Activated T-cell treated with anti-CD3 and anti-CD28 coated beads for 24 hours (primary cell): ENCODE measurements at places on chromosomes 5 and 9.
A peak's percentile ranks its signal among the peaks of the same experiment; 100 is the strongest.

- no peak for DNase-seq
Observed at GRCh38 chr5:443239-444151, 519 bp downstream of the EXOC3 start.

GRCh38 chr9:134492281-134492691, 149.3 kb upstream of the COL5A1 start:
- DNase-seq, result no peak

GRCh38 chr5:130136300-130136699, 232.0 kb downstream of the CHSY3 start:
- no peak for DNase-seq

DNA sequence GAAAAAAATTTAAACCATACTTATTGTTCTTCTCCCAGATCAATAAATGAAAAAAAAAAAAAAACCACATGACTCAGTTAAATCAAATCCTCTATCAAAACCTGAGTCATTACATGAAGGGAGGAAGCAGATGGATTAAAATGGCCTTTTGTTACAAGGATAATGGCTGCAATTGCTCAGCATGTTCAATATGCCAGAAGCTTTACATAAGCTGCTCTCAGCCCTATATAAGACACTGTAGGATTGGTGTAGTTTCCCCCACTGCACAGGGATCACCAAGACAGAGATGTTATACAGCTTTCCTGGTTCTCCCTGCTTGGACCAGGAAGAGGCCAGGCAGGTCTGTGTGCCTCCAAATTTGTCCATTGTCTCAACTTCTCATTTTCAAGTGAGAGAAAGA, 101.6 kb upstream of the MAP1B start:
- no peak for DNase-seq

DNA sequence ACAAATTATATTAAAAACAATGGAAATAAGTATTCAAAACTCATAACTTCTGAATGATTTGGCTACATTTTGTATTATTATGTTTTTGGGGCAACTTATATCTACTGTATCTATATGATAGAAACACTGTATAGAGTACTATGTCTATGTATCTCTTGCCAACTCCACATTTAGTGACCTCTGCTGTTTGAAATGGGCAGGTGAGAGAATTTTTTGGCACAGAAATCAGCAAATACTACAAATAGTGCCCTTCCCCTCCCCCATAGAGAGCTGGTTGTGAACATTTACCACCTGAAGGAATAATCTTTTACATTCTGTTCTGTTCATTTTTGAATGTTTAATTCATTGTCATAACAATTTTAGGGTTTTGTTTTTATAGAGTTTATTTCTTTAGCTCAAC, 545.3 kb downstream of the PDE4D start:
- DNase-seq, result no peak

DNA sequence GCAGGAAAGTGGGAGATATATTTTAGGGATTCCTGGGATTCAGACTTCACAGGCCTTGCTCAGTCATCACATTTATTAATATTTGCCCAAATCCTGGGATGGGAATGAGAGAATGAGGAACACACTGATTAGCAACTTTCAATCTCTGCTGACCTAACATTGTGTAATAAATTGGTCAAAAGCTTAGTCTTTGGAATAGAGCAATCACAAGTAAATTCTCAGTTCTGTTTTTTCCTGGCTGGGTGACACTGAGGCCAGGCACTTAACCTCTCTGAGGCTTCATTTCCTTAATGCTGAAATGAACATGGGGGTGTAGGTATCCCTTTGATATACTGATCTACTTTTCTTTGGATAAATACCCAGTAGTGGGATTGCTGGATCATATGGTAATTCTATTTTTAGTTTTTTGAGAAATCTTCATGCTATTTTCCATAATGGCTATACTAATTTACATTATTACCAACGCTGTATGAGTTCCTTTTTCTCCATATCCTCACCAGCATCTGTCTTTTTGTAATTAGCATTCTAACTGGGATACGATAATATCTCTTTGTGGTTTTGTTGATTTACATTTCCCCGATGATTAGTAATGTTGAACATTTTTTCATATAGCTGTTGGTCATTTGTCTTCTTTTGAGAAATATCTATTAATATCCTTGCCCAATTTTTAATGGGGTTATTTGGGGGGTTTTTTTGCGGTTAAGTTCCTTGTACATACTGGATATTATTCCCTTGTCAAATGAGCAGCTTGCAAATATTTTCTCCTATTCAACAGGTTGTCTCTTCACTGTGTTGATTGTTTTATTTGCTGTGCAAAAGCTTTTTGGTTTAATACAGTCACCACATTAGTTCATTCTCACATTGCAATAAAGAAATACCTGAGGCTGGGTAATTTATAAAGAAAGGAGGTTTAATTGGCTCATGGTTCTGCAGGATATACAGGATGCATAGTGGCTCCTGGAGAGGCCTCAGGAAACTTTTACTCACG, 36.8 kb upstream of the NIPBL start:
- DNase-seq, result no peak

GRCh38 chr5:56850423-56850822, 35.1 kb downstream of the MAP3K1 start:
- DNase-seq, result no peak

GRCh38 chr9:134301387-134302129, 24.7 kb upstream of the RXRA start:
- peak; percentile 36 for DNase-seq

- DNase-seq, result no peak
Observed at GRCh38 chr5:68406767-68407241, 191.2 kb downstream of the PIK3R1 start.

- no peak for DNase-seq
Observed at GRCh38 chr9:2050236-2050635, 35.1 kb downstream of the SMARCA2 start.

DNA sequence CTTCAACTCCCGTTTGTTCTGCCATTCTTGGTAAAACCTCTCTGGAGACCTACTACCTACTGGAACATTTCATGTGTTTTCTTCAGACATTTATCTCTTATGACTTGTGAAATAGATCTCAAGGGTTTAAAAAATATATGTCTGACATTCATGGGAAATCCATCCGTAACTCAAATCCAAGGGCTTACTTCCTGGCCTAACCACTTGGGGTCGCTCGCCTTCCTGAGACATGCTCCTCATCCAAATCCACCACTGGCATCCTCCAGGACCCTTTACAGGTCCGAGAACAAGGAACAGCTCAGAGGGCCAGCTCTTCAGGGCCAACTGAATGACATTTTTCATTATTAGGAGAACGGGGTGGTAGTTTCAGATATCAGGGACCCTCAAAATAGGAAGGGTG, 235.1 kb upstream of the TUT7 start:
- DNase-seq, result no peak

DNA sequence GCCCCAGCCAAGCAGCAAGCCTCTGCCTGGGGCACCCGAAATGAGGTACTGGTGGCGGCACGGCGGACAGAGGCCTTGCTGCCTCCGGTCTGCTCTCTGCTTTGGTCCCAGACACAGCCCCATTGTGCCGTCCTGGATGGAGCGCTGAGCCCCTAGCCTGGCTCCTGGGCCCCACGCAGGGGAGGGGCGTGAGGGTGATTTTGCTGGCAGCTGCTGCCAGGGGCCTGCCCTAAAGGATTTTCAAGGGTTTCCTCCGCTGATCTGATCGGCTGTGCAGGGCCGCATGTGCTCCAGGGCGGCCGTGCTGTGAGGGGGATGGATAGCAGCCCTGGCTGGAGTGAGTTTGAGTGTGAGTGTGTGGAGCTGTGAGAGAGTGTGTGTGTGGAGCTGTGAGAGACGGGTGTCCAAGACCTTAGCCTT, 1.3 kb downstream of the GPSM1 start:
- DNase-seq, result no peak

- no peak for DNase-seq
Observed at GRCh38 chr9:33233626-33234342, 6.2 kb upstream of the SPINK4 start.

GRCh38 chr5:176803068-176803942, 7.1 kb upstream of the UNC5A start:
- DNase-seq, result no peak

DNA sequence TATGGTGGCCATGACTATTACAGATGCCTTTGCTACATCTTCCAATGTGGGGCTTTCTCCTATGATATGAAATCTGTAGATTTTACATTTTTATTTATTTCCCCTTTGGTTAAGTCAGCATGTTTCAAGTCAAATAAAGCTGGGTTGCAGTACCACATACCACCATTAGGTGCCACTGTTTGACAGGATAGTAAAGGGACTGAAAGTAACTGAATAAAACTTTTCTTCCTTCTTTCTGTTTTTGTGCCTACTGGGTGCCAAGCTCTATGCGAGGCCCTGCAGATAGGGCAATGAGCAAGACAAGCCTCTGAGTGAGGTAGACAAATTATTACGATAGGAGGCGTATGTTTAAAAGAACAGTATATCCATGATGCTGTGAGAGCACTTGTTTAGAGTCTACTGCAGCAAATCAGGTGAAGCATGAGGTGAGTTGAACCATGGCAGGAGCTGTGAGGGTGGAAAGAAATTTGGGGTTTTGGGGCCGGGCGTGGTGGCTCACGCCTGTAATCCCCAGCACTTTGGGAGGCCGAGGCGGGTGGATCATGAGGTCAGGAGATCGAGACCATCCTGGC, 64.8 kb downstream of the GDNF start:
- DNase-seq, result no peak

DNA sequence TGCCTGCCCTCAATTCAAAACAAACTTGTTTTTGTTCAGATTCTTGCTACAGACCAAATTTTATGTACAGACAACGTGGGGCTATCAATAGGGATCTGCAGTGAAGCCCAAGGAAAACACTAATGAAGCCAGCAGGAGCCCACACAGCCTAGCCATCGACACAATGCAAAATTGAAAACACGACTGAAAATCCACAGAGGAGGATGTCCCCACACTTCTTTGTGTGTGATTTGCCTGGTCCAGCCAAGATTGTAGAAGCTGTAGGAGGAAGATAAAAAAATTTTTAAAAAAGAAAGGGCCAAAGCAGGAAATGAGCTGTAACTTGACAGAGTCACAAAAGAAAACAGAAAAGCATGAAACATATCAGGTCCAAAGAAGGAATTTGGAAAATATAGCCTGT, 34.8 kb downstream of the HTR4 start:
- no peak for DNase-seq

DNA sequence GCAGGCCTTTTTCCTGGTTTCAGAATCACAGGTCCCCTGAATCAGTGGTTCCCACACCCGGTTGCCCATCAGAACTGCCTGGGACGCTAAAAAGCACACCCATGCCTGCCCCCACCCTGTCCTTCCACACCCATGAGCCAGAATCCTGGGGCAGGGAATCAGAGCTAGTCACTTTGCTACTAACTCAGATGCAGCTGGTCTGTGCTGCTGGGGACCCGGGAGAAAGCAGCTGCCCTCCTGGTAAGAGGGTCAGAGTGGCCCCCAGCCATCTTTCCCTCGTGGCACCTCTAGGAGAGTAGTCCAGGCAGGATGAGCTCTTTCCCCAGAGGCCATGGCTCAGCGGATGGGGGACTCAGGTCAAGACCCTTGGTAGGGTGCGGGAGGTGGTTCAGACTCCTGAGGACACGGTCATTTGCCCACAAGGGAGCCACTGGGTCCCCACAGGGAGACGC, 11.3 kb upstream of the NUP214 start:
- DNase-seq, result no peak

DNA sequence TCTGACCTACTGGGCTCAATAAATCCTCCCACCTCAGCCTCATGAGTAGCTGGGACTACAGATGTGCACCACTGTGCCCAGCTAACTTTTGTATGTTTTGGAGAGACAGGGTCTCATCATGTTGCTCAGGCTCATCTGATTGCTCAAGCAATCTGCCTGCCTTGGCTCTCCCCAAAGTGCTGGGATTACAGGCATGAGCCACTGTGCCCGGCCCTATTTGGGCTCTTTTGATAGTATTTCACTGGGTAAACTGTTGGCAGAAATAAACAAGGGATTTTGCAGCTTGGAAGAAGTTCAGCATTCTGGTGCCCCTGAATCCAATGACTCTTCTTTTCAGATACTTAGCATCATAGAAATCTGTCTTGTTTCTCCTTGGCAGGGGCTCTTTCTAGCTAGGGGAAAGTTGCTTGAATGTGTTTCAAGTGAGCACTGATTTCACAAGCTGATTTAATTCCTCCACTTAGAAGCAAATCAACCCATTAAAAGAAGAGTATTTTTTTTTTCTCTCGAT, 146.8 kb downstream of the PAPPA start:
- DNase-seq, result no peak

GRCh38 chr9:96383165-96383942, at the start of gene SLC35D2:
Gene SLC35D2, minus strand, starts transcription at chr9:96383711. Its CDS starts 77 bp downstream, at chr9:96383634.
- DNase-seq, result no peak

DNA sequence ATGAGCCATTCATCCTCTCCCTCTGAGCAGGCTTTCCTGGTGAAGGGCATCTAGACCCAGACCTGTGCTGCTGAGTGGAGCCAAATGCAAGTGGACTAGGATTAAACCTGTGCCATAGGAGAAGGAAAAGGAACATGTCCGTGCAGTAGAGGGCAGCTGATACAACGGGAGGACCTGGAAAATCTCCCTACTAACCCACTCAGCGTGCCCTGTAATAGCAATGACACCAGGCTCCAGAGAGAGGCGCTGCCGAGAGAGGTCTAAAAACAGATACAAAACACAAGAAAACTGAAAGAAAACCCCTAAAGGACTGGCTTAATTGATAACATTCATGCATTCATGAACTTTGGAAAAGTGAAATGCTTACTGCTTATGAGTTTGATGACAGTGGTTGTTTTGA, 60.8 kb downstream of the PFDN1 start:
- no peak for DNase-seq

- no peak for DNase-seq
Observed at GRCh38 chr5:142726188-142726731, 40.4 kb upstream of the FGF1 start.

- DNase-seq, result no peak
Observed at GRCh38 chr5:159785656-159786055, 130.6 kb upstream of the ADRA1B start.

DNA sequence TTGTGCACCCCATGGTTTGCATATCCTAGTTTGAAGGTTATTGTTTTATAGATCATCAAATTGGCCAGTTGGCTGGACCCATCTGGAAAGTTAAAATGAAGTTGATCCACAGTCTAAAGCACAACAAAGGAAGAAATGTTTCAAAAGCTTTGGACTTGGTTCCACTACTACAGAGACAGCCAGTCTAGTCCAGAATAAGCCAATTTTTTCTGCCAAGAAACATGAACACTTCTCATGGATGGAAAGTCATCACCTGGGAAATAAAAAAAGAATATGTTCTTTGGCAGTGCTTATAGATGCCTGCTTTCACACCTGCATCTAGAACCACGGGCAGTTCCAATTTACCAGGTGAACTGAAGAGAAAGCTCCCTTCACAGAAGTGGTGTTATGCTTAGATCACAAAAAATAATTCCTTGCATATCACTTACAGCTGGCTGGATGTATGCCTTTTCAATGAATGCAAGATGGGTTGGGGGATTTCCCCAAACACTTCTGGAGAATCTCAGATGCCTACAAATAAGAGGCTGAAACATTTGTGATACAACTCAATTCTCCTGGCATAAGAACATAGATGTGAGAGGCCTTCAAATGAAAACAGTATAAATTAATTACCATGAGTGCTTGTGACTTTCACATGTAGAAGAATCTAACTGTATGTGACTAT, 26.9 kb downstream of the C9 start:
- no peak for DNase-seq

GRCh38 chr9:101650142-101650541, 55.4 kb upstream of the PPP3R2 start:
- DNase-seq, result no peak
